Spleen (tissue), 13 donors: ENCODE measurements at places on chromosomes 4 and X. TPM values are rescaled to one million over a fixed set of nuclear protein-coding genes. Genes with fewer than 3 reads are reported as not detected.

GRCh38 chrX:106802063-106802387 is 448 bp upstream of the TBC1D8B start:
- no peaks in the 10 kb centered on the region for H3K4me1 ChIP-seq
- DNase-seq = no peak
- H3K27me3 ChIP-seq = peaks cover 5% of the 10 kb centered on the region

DNA sequence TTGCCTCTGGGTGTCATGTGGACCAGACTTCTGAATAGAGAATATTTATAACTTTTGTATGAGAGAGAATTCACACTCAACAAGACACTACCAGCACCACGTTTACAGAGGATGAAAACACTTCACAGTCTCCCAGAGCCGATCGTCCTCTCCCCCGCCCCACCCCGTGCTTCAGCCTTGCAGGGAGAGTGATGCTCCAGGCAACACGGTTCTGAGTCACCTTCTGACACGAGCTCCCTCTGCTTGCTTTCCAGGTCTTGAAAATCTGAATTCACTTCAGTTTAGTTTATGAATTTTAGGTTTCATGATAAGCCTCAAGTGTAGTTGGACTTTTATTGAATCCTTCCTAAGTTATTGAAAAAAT is 59.8 kb downstream of the CPLX1 start:
- H3K27me3 ChIP-seq = no peaks in the 10 kb centered on the region
- H3K27ac ChIP-seq = no peak overlapping the region
- DNase-seq = no peak
- H3K36me3 ChIP-seq = peaks cover 100% of the 10 kb centered on the region

DNA sequence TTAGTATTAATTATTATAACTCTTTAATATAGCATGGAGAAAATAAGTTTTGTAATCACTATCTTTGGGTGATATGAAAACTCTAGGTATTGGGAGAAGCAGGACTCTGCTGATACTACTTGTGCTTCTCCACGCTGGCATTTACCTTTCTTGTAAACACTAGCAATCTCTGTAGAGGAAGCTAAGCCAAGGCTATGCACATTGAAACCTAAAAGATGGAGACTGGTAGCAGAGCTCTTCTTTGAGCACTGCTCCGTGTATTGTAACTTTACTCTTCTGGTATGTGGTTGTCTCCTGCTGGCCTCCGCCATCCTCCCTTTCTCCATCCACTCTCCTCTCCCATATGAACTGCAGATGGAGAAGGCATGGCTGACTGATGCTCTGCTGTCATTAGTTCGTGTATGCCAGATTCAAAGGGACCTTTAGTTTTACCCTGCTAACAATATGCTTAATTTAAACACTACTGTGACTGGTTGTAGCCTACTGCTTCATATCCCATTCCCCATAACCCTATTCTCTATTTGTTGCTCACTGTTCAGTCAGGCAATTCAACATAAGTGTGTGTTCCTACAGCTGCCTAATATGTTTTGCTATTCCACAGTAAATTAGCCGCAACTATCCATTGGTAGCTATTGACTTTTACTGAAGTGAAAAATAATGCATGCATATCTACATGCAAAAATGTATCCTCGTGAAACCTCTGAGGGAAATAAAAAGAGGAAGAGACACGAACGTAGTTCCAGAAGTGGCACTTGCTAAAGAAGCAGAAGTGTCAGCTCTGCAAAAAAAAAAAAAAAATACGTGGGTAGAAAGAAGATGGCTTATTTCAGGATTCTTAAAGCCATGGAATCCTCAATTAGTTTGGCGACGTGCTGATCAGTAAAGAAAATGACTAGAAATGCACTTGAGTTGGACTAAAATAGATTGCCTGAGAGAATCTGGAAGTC is 55.6 kb upstream of the CCSER1 start:
- no peaks in the 10 kb centered on the region for H3K36me3 ChIP-seq
- peak overlapping the region; percentile 57 for H3K27ac ChIP-seq
- DNase-seq = no peak
- peaks cover 4% of the 10 kb centered on the region for H3K27me3 ChIP-seq

GRCh38 chr4:77994194-77994721 is 62.9 kb upstream of the FRAS1 start:
- no peaks in the 10 kb centered on the region for H3K4me1 ChIP-seq
- no peaks in the 10 kb centered on the region for H3K36me3 ChIP-seq
- H3K4me3 ChIP-seq = no peak overlapping the region
- no peak overlapping the region for H3K27ac ChIP-seq
- H3K27me3 ChIP-seq = no peaks in the 10 kb centered on the region

DNA sequence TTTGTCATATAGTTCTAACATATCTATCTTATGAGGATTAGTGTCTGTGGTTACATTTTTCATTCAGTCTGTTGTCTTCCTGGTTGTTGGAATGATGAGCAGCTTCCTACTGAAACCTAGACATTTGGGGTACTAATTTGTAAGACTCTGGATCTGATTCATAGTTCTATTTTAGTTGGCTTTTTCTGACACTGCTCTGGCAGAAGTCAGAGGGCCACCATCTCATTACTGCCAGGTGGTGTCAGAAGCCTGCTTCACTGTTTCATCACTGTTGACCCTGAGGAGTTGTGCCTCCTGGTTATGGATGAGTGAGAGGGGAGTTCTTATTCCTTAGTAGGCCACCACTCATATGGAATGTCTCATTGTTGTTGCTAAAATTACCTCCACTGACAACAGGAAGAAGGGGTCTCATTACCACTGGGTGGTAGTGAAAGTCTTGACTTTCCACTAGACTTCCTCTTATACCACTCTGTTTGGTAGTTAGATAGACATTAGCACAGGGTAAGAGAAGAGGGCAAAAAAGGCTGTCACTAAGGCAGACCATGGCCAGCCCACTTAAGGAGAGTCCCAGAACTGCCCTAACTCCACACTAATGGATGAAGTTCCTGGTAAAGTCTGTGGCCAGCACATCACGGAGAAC is 395.2 kb downstream of the SPOCK3 start:
- no peak overlapping the region for H3K27ac ChIP-seq
- H3K27me3 ChIP-seq = no peaks in the 10 kb centered on the region
- no peak for DNase-seq
- no peak overlapping the region for H3K4me3 ChIP-seq
- H3K36me3 ChIP-seq = no peaks in the 10 kb centered on the region

- H3K36me3 ChIP-seq = no peaks in the 10 kb centered on the region
- no peak for DNase-seq
- H3K4me3 ChIP-seq = no peak overlapping the region
- H3K27me3 ChIP-seq = no peaks in the 10 kb centered on the region
- H3K27ac ChIP-seq = no peak overlapping the region
Observed at GRCh38 chr4:100075056-100075455, 115.2 kb downstream of the DDIT4L start.

The ARX gene
- 0.26 TPM for total RNA-seq
